Posterior vena cava (tissue), 2 donors: ENCODE measurements at places on chromosomes 1 and 21. TPM values are rescaled to one million over a fixed set of nuclear protein-coding genes. Genes with fewer than 3 reads are reported as not detected.
A peak's percentile ranks its signal among the peaks of the same experiment; 100 is the strongest.

GRCh38 chr1:10325521-10325920, 73.3 kb upstream of the PGD start:
- no peak for DNase-seq

DNA sequence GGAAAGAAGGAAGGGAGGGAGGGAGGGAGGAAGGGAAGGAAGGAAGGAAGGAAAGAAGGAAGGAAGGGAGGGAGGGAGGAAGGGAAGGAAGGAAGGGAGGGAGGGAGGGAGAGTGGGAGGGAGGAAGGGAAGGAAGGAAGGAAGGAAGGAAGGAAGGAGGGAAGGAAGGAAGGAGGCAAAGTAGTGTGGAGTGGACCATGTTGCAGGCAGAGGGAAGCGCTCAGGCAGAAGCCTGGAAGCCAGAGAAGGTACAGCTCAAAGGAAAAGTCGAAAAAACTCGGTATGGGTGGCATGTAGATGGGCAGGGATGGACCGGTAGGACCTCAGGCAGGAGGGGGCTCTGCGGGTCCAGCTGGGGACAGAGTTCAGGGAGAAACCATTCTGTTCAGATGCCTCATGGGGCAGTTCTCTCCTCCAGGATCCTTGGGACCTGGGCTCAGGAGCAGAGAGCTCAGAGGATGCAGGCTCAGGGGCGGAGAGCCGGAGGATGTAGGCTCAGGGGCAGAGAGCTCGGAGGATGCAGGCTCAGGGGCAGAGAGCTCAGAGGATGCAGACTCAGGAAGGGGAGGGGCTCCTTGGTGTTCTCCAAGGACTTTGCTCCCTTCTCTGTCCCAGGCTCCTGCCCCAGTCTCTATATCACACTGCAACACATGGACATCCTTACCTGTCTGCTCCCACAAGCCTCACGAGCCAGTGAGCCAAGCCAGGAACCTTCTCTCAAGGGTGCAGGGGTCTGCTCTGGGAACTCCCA, 13.6 kb upstream of the PADI3 start:
- DNase-seq = no peak

- DNase-seq = no peak
Measured at GRCh38 chr1:175512637-175513412, 230.6 kb downstream of the TNR start.

DNA sequence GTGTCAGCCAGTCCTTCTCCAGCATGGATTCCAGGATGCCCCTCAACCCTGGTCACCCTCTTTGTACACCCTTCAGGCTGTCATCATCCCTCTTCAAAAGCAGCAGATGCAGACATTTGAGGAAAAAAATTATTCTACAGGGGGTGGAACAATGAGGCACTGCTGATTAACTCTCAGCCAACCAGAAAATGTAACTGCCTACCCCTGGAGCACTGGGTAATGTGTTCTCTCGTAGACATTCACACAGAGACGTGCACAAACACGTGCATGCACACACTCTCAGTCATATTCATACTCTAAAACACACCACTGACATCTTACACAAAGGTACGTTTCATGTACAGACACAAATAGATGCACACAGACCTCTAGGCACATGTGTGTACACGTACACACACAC, 175.4 kb downstream of the TRABD2B start:
- DNase-seq = no peak

GRCh38 chr1:229661022-229661877, 35.2 kb downstream of the URB2 start:
- DNase-seq = peak; percentile 93

DNA sequence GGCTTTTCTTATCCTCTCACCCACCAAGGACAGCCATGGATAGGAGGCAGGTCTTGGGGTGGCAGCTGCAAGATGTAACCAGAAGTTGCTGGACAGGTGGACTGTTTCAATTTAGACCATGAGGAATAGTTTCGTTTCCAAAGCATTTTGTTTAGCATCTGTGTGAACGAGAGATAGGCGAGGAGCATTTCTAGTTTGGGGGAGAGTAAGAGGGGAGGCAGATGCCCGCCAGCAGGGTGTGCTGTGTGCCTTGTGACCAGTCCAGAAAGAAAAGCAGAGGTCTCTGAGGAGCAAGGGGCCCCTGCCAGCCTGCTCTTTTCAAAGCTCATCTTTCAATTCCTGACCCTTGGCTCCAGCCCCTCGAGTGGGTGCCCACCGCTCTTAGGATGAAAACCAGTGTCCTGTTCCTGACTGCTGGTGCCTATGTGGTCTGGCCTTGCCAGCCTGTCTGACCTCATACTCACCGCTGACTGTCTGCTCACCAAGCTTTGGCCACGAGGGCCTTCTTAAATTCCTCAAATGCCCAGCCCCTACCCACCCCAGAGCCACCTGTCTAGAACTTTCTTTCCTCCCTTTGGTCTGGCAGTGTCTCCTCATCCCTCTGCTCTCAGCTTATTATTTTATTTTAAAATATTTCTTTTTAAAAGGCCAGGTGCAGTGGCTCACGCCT, 8.5 kb downstream of the SERINC2 start:
- DNase-seq = no peak

- no peak for DNase-seq
Measured at GRCh38 chr21:36005018-36005417, 55.3 kb downstream of the SETD4 start.

Gene COL16A1
- total RNA-seq = 93.3 TPM

GRCh38 chr1:207903767-207904166, 7.2 kb downstream of the CD34 start:
- DNase-seq = no peak

Gene ZBTB8B
- total RNA-seq = not detected

- peak; percentile 43 for DNase-seq
Measured at GRCh38 chr1:41442697-41443251, 41.7 kb downstream of the EDN2 start.

DNA sequence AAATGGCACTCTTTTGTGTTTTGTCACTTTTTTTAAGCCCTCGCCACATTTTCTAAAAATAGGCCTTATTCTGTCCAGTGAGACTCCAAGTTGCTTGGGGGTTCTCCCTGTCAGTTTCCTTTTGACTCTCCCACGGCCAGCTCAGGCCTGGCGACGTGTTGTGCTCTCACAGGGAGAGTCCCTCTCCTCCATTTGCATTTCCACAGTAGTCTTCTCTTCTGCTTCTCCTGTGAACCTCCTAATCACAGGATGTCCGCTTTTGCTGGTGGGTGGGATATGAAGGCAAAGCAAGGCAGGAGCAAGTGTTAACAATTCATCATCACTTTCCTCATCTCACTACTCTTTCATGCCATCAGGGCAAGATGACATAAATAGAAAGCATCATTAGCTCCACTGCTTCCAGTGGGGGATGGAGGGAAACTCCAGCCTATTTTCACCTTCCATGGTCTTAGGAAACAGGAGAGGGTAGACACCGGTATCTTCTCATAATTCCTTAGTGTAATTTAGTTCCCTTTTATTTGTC, 99.8 kb downstream of the INTS7 start:
- no peak for DNase-seq

Gene PROK1
- total RNA-seq = not detected

- no peak for DNase-seq
Measured at GRCh38 chr21:24096651-24097050, 1510.6 kb downstream of the MRPL39 start.

- peak; percentile 93 for DNase-seq
Measured at GRCh38 chr1:58968360-58968952, 184.6 kb upstream of the JUN start.

GRCh38 chr1:59520827-59521418, 224.0 kb downstream of the FGGY start:
- DNase-seq = no peak

DNA sequence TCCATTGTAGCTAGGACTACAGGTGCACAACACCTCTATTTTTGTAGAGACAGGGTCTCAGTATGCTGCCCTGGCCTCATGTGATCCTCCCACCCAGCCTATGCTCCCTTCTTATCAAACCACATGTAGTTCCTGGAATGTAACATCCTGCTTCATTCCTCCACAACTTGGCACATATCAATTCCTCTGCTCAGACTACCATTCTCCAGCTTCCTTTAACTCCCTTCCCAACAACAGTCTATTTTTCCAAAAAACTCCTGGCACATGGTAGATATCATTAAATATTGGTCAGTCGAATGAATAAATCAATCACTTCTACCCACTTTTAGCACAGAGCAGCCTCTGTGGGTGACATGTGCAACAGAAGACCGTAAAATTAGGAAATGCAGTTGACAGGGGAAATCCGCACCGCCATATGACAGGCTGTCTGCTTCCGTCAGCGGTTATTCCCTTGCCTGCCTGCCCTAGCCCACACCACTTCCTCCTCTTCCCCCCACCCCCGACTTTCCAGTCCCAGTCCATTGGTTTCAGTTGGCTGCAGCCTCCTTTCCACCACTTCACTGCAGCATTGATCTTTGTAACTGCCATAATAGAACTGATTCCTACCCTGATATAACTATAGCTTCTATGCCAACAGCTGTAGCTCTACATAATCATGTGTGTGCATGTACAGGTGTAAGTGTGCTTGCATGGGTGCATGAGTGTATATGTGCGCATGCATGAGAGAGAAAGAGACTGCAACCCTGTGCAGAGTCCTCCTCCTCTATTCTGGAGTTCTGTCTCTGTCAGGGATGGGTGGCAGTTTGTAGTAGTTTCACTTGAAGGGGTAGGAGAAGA, 6.8 kb upstream of the AKR1A1 start:
- peak; percentile 87 for DNase-seq

Gene PALMD
- 31.0 TPM for total RNA-seq

DNA sequence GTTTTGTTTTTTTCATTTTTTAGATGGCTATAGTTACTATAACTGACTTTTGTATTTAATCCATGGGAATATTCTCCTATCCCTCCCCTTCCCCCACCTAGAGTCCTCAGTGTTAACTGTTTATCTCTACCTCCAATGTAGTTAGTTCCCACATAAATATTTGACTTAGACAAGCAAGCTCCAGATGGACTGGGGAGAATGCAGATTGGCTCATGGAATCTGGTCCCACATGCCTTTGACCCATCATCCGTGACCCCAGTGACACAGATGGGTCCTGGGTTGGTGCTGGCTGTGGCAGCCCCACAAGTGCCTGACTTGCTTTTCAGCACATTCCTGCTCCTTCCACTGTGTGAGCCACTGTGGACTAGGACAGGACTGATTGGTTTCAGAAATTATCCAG, 41.8 kb downstream of the ATP2B4 start:
- DNase-seq = no peak

Gene OPRD1
- not detected for total RNA-seq

- DNase-seq = no peak
Measured at GRCh38 chr21:33695813-33696212, 53.5 kb downstream of the ITSN1 start.

GRCh38 chr1:55081188-55081904, 42.0 kb downstream of the PCSK9 start:
- DNase-seq = no peak

- peak; percentile 89 for DNase-seq
Measured at GRCh38 chr1:33296082-33296458, 24.8 kb downstream of the A3GALT2 start.

GRCh38 chr1:180231506-180231921, 1.4 kb downstream of the LHX4 start:
- peak; percentile 81 for DNase-seq

DNA sequence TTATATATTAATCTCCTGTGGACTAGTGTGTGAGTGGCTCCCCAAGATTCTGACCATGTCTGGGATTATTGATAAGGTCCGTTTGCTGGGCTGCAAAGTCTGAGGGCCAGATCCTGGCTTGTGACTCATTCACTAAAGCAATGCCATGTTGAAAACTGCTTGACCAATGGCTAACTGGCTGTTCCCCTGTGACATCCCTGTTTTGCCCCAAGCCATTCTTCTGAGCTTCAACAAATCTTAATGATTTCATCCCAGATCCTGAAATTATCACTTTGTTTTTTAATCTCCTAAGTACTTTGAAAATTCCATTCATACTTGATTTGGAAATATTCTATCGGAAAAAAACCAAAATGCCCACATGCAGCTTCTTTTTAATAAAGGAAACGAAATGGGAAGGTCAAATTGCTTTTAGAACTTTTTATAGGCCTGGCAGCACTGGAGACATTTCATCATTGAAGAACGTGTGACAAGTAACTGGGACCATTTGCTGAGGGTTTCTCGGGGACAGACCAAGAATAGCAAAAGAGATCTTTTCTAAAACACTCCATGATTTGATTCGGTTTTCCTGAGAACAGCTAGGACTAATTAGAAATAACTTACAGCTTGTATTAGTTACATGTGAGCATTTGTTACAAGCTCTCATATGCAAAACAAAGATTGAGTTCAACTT, 121.3 kb downstream of the TGFB2 start:
- DNase-seq = no peak

- peak; percentile 93 for DNase-seq
Measured at GRCh38 chr1:12618965-12619791, 1.2 kb upstream of the DHRS3 start.

GRCh38 chr1:50610563-50610962, 187.3 kb upstream of the DMRTA2 start:
- DNase-seq = no peak

DNA sequence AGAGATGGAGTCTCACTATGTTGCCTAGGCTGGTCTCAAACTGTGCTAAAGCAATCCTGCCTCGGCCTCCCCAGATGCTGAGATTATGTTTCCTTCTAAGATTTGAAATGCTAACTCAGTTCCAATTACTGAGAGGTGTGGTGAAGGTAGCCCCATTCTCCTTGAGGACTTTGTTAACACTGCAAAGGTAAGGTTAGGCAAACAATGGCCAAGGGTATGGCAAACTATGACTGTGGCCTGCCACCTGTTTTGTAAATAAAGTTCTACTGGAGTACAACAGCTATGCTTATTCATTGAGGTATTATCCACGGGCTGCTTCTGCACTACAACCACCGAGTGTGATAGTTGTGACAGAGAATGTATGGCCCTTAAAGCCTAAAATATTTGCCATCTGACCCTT, 9.6 kb upstream of the RIT1 start:
- DNase-seq = no peak

GRCh38 chr1:223363057-223363855, 720 bp downstream of the SUSD4 start:
- DNase-seq = no peak

Gene ASTN1
- total RNA-seq = 0.19 TPM

DNA sequence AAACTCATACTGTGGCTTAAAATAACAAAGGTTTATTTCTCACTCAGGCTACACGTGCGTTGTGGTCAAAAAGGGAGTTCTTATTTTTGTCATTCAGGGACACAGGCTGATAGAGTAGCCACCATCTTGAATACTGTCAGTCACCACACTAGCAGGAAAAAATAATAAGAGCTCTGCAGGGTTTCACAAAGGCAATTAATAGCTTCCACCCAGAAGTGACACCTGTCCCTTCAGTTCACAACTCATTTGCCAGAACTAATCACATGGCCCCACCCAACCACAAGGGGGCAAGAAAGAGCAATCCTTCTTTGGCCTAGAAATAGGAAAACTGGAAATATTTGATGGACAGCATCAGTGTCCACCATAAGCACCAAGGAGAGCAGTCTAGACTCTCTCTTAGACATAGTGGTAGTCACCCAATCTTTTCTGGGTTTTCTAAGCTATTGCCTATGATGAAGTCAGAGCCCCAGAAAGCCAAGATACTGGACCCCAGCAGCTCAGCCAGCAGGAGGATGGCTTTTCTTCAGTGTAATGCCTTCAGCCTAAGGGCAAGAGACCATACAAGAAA, 8.2 kb downstream of the HAPLN2 start:
- DNase-seq = peak; percentile 63

Gene SH2D2A
- total RNA-seq = 3.2 TPM

Gene CR2
- 1.1 TPM for total RNA-seq

GRCh38 chr1:28359592-28360239, 9.8 kb upstream of the PHACTR4 start:
- DNase-seq = peak; percentile 86

Gene FAM43B
- 1.2 TPM for total RNA-seq
